ENCODE measurements at places on chromosomes 3 and 15.

- no peak for DNase-seq
Measured at GRCh38 chr3:89859757-89860156, 752.3 kb downstream of the EPHA3 start.

DNA sequence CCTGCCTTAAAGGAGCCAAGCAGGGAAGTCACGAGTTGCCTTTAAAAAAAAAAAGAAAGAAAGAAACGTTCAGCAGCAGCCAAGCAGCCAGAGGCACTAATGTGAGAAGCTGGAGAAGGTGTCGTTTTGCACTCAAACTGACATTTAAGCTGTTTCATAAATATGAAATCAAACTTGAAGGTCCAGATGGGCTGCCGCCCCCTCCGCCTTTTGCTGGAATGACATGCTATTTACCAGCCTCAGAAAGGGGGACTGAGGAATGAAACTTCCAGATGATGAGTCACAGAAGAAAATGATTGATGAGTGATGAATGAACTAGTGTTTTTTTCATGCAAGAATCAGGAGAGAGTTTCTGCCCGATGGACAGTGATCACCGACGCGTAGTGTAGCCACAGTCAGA is 396.8 kb downstream of the IGSF11 start:
- no peak for DNase-seq

DNA sequence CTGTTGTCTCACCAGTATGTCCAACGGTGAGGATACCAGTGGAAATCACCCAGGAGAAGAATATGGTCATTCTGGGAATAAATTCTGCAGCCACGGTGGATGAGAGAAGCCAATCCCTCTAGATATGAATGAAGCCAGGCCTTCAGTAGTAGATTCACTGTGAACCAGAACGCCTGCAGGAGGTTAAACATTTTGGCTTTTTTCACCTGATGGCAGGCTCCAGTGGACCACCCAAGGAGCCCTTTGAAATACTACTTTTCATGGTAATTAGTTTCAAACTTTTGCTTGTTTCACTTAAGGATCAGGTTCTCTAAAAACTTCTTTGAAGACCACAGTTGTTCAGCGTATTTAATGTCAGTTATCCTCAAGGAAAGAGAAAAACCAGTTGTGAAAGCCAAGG is 353.4 kb downstream of the RORA start:
- DNase-seq = no peak

DNA sequence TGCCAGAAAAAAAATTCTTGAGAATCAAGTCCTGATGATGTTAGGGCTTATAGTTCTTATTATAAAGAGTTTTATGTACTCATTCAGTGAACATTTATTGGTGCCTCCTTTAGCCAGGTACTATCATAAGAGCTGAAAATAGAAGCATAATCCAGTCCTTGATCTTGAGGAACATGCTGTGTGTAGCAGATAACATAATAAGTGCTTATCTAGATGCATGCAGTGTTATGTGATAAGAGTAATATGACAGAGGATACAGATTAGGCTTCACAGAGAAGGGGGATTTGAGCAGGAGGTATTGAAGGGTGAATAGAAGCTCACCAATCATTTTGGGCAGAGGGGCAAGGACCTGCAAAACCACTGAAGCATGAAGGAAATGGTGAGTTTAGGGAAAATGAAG is 1.1 kb downstream of the CCR2 start:
- DNase-seq = no peak

- DNase-seq = no peak
Measured at GRCh38 chr3:141542202-141542969, 55.6 kb downstream of the RASA2 start.

Measured in stimulated activated CD4-positive, alpha-beta T cell treated with anti-CD3 and anti-CD28 coated beads, Interleukin-15, amount 100 ng/mL, for 1 hour (primary cell).